ENCODE measurements at places on chromosomes 1 and 21.

GRCh38 chr1:34165422-34165921 is 442 bp upstream of the CSMD2 start:
- DNase-seq, result no peak

GRCh38 chr1:160834945-160835565 is 27.6 kb downstream of the CD244 start:
- DNase-seq, result no peak

DNA sequence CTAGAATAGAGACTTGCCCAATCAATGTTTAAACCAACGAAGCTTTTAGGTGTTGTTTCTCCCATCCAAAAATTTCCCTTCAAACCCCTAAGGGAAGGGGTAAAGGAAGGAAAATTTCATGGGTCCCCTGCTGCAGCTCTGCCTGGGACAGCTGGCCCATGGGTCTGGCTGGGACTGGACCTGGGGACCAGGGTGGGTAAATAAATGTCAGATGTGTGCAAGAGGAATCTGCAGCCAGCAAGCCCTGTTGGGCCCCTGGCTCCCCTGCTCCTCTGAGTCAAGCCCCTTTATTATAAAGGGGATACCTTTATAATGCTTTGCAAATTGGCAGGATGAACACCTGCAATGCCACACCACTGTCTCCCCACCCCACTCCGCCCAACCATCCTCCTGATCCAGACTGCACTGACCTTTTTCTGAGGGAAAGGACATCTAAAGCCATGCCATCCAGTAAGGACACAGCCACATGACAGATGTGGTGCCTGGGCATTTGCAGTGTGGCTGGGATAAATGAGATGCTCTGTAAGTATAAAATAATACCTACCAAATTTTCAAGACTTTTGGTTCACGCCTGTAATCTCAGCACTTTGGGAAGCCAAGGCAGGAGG is 1.9 kb upstream of the TMEM125 start:
- DNase-seq, result no peak

- DNase-seq, result no peak
Observed at GRCh38 chr1:53155534-53155933, 13.1 kb upstream of the SLC1A7 start.

GRCh38 chr1:185027252-185027882 is 18.0 kb upstream of the RNF2 start:
- DNase-seq, result no peak

DNA sequence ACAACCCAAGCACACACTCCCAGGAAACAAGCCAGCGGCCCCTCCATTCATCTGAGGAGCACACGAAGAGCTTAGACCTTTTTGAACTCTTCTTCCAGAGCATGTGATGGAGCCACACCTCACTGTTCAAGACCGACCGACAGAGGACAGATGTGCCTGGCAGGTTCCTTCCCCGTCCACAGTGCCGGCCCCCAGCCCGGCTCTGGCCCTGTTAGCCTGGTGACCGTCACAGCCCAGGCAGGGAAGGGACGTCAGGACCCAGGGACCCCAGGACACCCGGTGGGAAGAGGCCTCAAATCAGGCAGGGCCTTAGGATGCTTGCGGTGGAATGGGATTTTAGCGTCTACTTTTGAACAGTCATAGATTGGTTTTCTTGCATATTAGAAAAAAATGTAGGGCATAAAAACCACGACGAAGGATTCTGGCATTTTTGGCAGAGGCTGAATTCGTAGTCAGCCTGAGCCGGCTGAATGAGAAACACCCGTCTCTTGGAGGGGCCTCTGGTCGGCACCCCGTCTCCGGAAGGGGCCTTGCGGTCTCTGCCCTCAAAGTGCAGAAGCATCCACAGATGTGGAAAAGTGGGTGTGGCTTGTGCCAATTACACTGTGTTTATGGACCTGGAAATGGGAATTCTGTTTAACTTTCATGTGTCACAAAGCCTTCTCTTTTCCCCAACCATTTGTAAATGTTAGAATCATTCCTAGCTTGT is 79.3 kb downstream of the SIK1 start:
- DNase-seq, result no peak

Measured in AG09309 (cell line).